ENCODE measurements at places on chromosomes 11 and 22. TPM values are rescaled to one million over a fixed set of nuclear protein-coding genes. Genes with fewer than 3 reads are reported as not detected.

The TP53AIP1 gene
- total RNA-seq: 4.6 TPM

The PTPN5 gene
- not detected for total RNA-seq

The PLEKHB1 gene
- not detected for total RNA-seq

The VPS51 gene
- 203 TPM for total RNA-seq

The RELT gene
- 3.4 TPM for total RNA-seq

The PLAAT2 gene
- 1.3 TPM for total RNA-seq

The PRODH gene
- 5.0 TPM for total RNA-seq

The TSPAN18 gene
- not detected for total RNA-seq
